Activated CD8-positive, alpha-beta memory T cell treated with anti-CD3 and anti-CD28 coated beads for 1 hour (primary cell): ENCODE measurements at places on chromosomes 1 and 21.
A peak's percentile ranks its signal among the peaks of the same experiment; 100 is the strongest.

- no peak for DNase-seq
Observed at GRCh38 chr1:157030728-157031127, 14.8 kb downstream of the ARHGEF11 start.

DNA sequence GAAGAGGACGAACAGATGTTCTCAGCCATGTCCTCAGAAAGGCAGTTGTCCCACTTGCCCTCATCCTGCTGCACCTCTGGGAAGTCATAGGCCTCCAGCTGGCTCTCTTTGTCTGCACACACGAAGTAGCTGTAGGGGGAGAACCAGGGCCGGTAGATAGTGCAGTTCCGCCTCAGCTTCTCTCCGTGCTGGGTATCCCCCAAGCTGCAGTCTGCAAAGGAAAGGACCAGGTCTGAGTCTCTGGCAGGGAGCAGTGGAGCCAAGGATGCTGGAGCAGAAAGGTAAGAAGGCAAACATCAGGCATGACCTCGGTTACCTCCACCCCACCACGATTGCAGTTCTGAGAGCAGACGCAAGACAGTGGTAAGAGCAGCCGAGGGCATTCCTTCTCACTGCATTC is 2.2 kb downstream of the SPATA46 start:
- no peak for DNase-seq

DNA sequence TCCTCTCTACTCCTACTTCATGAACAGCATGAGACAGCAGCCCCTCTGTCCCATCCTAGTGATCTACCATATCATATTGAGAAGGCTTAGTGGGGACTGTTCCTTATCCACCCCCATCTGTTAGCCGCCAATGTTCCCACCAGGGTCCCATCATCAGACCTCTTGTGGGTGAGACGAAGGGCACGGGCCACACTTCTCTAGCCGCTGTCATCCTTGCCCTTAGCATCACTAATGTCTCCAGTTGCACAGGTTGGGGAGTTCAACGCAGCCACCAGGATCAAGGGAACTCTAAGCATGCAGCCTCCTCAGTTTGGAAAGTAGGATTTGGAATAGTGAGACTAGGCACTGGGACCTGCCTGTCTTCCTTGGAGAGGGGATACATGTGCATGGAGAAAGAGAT is 20.1 kb downstream of the INKA2 start:
- no peak for DNase-seq

DNA sequence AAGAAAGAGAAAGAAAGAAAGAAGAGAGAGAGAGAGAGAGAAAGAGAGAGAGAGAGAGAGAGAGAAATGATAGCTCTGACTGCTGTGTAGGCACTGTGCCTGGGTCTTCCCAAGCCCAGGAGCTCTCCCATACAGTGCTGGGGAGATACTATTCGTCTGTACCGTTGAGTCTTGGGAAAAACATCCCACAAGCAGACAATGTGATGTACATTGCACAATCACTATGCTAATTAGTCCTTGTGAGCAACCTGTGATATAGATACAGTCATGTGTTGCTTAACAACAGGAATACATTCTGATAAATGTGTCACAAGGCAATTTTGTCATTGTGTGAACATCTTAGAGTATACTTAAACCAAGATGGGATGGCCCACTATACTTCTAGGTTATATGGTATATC is 381.0 kb downstream of the HHAT start:
- no peak for DNase-seq

GRCh38 chr1:27609210-27609555 is 5.2 kb upstream of the AHDC1 start:
- DNase-seq = no peak

- no peak for DNase-seq
Observed at GRCh38 chr1:211127166-211127565, 6.8 kb downstream of the KCNH1 start.

GRCh38 chr1:221039616-221040015 is 160.4 kb downstream of the HLX start:
- DNase-seq = no peak

DNA sequence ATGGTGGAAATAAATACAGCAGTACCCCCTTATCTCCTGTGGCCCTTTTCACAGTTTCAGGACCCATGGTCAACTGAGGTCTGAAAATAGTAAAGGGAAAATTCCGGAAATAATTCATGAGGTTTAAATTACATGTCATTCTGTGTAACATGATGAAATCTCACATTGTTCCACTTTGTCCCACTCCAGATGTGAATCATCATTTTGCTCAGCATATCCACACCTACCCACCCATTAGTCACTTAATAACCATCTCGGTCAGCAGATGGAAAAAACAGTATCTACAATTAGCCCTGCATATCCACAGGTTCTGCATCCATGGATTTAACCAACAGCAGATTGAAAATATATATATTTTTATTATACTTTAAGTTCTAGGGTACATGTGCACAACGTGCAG is 86.9 kb upstream of the GORAB start:
- no peak for DNase-seq

- no peak for DNase-seq
Observed at GRCh38 chr1:43152866-43153265, 19.2 kb downstream of the EBNA1BP2 start.

GRCh38 chr1:16122350-16122881 is 33.5 kb downstream of the EPHA2 start:
- no peak for DNase-seq

- DNase-seq = no peak
Observed at GRCh38 chr1:180530501-180530900, 28.1 kb upstream of the ACBD6 start.

GRCh38 chr1:219359126-219359525 is 185.4 kb downstream of the LYPLAL1 start:
- no peak for DNase-seq

- DNase-seq = no peak
Observed at GRCh38 chr21:36325373-36326010, 5.5 kb downstream of the MORC3 start.

GRCh38 chr1:167119696-167120095 is 25.8 kb downstream of the STYXL2 start:
- DNase-seq = no peak

DNA sequence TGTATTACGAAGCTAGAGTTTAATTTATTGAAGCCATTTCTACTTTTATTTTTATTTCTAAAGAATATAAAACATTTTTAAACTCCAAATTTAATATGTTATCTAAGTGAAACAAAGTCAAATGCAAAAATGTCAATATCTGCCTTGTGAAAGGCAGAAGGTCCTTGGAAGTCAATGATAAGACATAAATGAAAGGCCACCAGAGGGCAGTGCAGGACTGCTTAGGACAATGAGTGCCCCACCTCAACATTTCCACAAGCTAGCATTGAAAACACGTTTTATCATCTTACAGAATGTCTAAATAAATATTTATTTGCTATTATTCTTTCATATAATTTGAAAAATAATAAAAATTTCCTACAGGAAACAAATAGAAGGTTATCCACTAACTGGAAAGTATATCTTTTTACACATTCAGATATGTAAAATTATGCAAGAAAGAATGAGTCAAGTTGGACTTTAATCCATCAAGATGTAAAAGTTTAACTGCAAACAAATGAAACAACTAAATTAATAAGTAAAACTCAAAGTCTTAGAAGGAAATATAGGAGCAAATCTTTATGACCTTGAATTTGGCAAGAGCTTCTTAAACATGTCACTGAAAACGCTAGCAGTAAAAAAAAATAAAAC is 140.1 kb upstream of the FMN2 start:
- peak; percentile 13 for DNase-seq

DNA sequence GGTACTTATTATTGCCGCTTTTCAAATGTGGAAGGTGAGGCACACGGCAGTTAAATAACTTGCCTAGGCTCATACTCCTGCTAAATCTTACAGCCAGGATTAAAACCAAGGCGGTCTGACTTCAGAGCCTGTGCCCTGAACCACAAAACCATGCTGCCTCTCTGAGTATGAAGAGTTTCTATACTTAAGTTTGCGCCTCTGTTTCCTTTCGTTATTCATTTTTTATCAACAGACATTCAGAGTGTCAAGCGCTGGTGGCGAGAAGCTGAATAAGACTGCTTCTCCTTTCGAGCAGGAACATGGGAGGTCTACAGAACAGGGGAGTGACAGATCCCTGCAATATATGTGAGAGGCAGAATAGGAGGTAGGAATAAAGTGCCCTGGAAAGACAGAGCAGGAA is 96.0 kb upstream of the DUSP10 start:
- DNase-seq = no peak

- DNase-seq = no peak
Observed at GRCh38 chr1:38834937-38835827, 24.4 kb downstream of the RRAGC start.

DNA sequence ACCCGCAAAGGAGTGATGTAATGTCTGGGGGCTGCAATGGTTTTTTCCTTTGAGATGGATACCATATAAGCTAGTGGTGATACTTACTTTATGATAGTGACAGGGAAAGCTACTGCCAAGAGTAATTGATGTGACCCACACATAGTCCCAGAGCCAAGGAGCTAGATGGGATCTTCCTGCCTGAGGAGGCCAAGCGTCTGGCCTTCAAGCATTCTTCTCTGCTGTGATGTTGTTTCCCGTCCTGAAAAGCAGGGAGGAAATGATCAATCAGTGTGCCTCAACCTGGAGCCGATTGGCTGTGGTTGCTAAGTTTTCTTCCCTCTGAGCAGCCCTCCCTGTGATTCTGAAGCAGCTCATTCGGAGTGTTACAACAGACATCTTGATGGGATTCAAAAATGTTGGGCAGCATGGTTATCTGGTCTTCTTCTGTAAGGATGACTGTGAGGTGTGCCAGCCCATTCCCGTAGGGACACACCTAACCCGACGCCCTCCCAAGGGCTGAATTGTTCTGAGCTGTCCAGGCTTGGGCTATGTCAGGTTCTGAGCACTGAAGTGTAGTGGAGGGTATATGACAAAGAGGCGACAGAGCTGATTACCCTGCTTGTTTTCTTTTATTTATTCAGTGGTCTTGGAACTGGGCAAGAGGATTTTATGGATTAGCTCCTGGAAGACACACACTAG is 56.7 kb downstream of the UCK2 start:
- no peak for DNase-seq

- DNase-seq = no peak
Observed at GRCh38 chr21:45326169-45326851, 38.6 kb upstream of the POFUT2 start.

GRCh38 chr1:209685821-209686220 is 10.6 kb downstream of the G0S2 start:
- no peak for DNase-seq

- no peak for DNase-seq
Observed at GRCh38 chr1:228313536-228314277, 92.9 kb downstream of the TRIM11 start.

GRCh38 chr1:70220517-70221237 is 503 bp upstream of the SRSF11 start:
- no peak for DNase-seq

- no peak for DNase-seq
Observed at GRCh38 chr1:14693949-14694348, 95.5 kb downstream of the KAZN start.

DNA sequence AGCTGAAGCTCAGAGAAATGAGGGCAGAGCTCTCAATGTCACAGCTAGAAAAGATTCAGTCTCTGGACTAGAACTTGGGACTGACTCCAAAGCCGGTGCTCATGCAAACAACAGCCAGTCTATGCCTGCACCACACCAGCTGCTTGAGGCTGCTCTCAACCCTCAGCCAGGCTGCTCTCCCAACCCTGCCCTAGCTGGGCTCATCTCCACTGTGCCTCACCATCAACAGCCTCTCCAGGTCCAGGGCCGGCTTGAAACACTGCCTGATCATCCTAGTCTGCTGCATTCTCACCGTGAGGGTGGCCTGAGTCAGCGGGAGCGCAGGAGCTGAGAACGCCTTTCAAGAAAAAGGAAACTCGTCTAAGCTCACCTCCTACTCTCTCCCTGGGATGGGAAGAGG is 94.5 kb downstream of the PTPRU start:
- no peak for DNase-seq

DNA sequence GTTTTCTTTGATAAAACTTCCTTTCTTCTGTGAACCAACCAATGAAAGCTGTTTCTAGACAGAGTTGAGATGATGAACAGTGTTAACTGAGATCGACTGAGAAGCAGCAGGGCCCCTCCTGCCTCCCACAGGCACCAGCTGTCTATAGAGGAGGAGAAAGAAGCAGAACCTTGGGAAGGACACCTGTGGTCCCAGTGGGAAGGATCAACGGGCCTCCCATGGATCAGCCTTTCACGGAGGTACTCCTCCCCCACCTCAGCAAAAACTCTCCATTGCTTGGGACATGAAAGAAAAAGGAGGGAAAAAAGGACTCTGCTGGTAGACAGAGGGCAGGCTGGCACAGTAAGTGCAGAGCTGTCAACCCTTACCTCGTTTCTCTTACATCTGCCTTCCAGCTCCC is 40.5 kb downstream of the PLPPR5 start:
- no peak for DNase-seq

GRCh38 chr1:91803123-91803522 is 82.8 kb downstream of the TGFBR3 start:
- no peak for DNase-seq

DNA sequence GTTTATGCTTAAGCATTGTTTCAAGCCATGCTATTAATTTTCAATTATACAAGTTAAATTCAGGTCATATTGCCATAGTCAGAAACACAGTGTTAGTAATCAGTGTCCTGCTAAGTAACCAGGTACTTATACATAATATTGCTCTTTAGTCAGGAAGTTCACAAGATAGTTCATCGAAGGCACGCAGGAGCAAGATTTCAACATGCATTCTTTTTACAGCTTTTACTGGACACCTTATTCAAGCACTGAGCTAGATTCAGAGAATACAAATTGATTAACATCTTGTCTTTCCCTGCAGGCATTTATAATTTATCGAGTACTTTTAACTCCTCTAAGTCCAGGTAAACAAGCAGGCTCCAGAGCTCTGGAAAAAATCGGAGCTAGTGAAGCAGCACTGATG is 202.3 kb upstream of the BRINP3 start:
- DNase-seq = no peak

- no peak for DNase-seq
Observed at GRCh38 chr1:19786988-19787423, 12.7 kb downstream of the TMCO4 start.
